ENCODE measurements at places on chromosomes 7 and 10.

DNA sequence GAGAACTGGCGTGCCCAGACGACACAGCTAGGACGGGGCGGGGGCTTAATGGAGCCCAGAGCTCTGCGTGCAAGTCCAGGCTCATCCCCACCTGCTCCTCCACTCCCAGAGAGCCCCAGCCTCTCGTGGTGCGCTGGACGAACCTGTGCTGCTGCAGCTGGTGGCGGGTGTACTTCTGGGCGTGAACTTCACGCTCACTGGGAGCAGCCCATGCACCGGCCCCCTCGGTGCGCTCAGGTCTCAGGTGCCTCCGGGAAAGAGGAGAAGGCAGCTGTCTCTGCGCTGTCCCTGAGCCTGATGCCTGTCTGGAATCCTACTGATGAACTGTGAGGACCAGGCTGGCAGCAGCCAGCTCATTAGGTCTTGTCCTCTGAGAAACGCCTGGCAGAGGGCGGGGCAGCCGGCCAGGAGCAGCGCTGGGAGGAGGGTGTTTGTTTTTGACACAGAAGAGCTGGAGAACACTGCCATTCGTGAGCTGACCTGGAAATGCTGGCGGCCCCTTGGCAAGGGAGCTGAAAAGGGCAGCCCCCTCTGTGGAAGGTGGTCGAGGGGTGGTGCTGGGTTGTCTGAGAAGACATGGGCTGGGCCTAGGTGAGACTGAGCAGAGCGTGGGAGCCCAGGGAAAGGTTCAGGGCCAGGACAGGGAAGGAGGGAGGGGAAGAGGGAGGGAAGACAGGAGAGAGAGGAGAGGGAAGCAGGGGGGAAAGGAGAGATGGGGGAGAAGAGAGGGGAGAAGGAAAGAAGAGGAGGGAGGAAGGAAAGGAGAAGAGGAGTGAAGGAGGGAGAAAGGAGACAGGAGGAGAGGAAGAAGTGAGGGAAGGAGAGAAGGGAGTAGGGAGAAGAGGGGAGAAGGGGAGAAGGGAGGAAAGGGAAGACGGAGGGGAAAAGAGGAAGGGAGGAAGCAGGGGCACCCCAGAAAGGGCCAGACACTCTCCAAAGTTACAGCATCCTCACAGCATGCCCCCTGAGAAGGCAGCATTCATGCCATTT lies 53.5 kb upstream of the TNS3 start:
- no peak for DNase-seq

DNA sequence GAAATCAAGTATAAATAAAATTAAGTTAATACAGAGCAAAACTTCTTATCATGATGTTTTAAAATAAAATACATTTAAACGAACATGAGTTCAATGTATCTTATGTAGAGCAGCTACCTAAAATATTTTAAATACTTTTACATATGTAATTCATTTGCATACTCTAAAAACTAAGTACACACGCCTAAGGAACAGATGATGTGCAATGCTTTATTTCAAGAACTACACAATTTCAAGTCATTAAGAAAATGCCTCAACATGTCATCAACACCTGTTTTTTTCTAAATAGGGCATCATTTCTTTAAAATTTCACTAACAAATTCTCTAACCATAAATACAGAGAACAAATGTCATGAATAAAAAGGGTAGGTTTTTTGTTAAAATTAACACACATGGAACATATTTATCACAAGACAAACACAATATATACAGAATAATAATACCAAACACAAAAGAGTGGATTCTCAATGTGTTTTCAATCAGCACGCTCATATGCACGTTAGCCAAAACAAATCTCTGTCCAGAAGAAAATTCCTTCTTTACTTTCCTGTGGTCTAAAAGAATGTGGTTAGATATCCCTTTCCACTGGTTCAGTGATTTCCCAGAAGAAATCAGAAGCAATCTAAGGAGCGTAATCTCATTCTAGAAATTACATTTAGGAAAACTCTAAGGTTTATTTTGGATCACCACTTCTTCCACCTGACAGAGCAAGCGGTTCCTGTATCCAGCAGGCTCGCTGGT lies 73.0 kb upstream of the PFKP start:
- no peak for DNase-seq

DNA sequence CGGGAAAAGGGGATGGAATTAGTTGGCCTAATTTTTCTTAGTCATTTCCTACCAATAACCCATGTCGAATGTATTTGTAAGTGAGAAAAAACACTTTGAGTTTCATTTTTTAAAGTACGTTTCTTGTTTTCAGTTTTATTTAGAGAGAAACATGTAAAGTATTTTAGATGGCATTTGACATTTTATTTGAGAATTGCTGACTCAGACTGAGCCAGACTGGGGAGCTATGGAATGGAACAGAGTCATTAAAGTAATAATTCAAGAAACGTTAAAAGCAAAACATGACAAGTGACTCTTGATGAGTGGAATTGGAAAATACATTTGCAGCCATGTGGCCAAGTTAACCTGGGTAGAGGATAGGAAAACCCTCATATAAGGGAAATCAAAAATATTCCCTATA lies 286.1 kb upstream of the NPSR1 start:
- no peak for DNase-seq

- no peak for DNase-seq
Measured at GRCh38 chr7:94266238-94266644, 128.5 kb upstream of the COL1A2 start.

- DNase-seq, result no peak
Measured at GRCh38 chr10:110488940-110489339, 8.8 kb upstream of the DUSP5 start.

DNA sequence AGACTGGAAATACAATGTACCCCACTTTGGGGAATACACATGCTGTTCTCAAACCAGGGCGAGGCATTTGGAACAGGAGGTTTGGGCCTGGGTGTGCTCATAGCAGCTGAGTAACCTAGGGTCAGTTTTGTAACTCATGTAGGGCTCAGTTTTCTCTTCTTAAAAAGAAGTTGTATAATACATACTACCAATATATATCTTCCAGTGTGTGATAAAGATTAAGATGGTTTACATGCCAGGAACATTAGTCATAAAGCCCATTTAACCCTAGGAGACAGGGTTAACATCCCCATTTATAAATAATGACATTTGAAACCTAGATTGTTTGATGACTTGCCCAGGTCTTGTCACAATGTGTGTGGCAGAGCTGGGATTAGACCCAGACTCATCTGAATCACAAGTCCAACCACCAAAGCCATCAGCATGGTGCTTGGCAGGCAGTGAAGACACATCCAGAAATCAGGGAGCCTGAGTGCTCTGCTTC lies 6.0 kb downstream of the AKR1B10 start:
- DNase-seq, result no peak

DNA sequence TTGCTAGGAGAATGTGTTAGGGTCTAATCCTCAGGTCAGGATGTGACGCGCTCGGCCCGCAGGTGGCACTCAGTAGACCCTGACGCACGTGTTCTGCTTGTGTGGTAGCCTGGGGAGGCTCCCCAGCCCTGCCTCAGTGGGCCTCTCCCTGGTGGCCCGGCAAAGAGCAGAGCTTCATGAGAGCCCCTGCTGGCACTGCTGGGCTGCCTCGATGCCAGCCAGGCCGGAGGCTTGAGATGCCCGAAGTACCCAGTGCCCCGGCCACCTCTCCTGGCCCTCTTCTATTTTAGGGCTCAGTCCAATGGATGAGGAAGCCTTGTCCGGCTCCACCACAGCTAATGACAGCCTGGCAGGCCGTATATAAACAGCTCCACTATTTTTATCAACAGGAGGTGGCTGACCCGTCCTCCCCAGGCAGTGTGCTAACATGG lies 42.0 kb downstream of the PRF1 start:
- DNase-seq, result no peak

DNA sequence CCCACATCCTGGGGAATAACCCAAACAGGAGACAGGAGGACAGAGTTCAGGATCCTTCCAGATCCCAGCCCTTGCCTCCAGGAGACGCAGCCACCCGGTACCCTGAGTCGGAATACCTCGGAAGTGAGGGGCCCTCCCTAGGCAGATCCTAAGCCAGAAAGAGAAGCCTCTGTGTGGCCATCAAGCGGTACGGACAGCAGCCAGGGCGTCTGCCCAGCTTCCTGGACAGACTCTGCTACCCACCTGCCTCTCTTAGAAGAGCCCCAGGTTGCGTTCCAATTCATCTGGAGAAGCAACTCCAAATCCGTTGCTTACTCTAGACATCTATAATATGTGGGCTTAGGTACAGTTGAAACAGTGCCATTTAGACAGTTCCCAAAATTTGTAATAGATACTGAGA lies 220.2 kb upstream of the SH2B2 start:
- no peak for DNase-seq

- no peak for DNase-seq
Measured at GRCh38 chr10:117610321-117610720, 67.8 kb downstream of the EMX2 start.

Measured in left renal cortex interstitium (tissue), 4 donors.